ENCODE measurements at places on chromosomes 4 and X. TPM values are rescaled to one million over a fixed set of nuclear protein-coding genes. Genes with fewer than 3 reads are reported as not detected.
A peak's percentile ranks its signal among the peaks of the same experiment; 100 is the strongest.

Gene NPY2R
- 0.48 TPM for polyA plus RNA-seq

Gene SSX3
- polyA plus RNA-seq = not detected

GRCh38 chr4:123418351-123418931 is 21.8 kb downstream of the SPRY1 start:
- DNase-seq = peak; percentile 72

DNA sequence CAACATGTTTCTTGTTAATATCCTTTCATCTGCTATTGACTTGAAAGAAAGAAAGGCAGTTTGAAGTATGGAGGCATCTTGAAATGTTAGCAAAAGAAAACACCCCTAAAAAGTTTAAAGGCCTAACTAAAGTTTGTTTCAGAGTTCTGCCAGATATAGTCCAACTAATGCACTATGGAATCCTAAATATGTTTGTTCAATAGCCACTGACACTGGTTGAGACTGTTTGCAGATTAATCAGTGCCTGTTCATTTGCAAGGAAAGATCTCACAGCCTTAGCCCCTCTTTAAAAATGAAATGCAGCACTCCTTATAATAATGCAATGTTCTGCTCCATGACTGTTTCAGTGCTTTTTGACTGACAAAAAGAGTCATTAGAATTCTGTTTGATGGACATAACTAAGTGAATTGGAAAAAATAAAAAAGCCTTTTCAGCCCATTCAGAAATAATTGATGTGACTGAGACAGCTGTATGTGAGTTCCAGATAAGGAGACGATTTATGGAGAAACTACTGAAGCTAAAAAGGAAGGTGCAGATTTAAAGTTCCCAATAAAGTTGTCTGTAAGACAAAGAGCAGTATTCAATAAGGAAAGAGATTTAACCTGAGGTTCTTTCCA is 192.0 kb downstream of the PCDH7 start:
- DNase-seq = no peak

- DNase-seq = no peak
Observed at GRCh38 chr4:37451656-37452055, 207.1 kb downstream of the NWD2 start.
